Large intestine (tissue), 12 donors: ENCODE measurements at places on chromosomes 5 and 9. TPM values are rescaled to one million over a fixed set of nuclear protein-coding genes. Genes with fewer than 3 reads are reported as not detected.
A peak's percentile ranks its signal among the peaks of the same experiment; 100 is the strongest.

The TRIM36 gene
- polyA plus RNA-seq: 2.6 TPM

The TSSK1B gene
- polyA plus RNA-seq: not detected

- H3K27me3 ChIP-seq: no peaks in the 10 kb centered on the region
- H3K4me1 ChIP-seq: no peaks in the 10 kb centered on the region
- no peak overlapping the region for H3K27ac ChIP-seq
- no peak for DNase-seq
- H3K36me3 ChIP-seq: no peaks in the 10 kb centered on the region
Observed at GRCh38 chr5:66415208-66415607, 181.0 kb upstream of the MAST4 start.

DNA sequence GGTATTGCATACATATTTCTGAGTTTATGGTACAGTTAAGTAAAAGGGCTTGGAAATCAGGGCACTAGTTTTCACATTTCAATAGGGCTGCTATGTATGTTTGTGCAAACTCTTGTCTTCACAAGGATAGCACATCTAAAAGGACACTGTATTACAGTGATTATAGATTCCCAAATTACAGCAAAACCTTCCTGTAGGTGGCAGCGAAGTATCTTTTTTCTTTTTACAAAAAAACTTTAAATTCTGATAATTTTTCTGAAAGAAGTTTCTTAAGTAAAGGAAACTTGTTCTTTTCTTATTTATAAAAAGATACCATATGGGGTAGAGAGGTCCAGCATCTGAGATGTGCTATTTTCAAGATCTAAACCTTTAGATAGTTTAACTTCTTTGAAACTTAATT, 337.8 kb downstream of the PTPRD start:
- H3K36me3 ChIP-seq: no peaks in the 10 kb centered on the region
- no peaks in the 10 kb centered on the region for H3K27me3 ChIP-seq
- DNase-seq: no peak
- no peak overlapping the region for H3K4me3 ChIP-seq
- H3K27ac ChIP-seq: no peak overlapping the region

- no peaks in the 10 kb centered on the region for H3K36me3 ChIP-seq
- no peaks in the 10 kb centered on the region for H3K27me3 ChIP-seq
- no peak overlapping the region for H3K27ac ChIP-seq
- H3K4me3 ChIP-seq: no peak overlapping the region
- no peaks in the 10 kb centered on the region for H3K4me1 ChIP-seq
- no peak for DNase-seq
Observed at GRCh38 chr9:102507044-102507687, 488.0 kb upstream of the CYLC2 start.

GRCh38 chr9:7560669-7561305, 238.8 kb downstream of the DMAC1 start:
- H3K36me3 ChIP-seq: no peaks in the 10 kb centered on the region
- no peaks in the 10 kb centered on the region for H3K4me1 ChIP-seq
- DNase-seq: peak; percentile 10
- no peaks in the 10 kb centered on the region for H3K27me3 ChIP-seq
- H3K4me3 ChIP-seq: no peak overlapping the region

GRCh38 chr9:134962065-134962972, 44.6 kb upstream of the FCN1 start:
- H3K4me3 ChIP-seq: no peak overlapping the region
- H3K27ac ChIP-seq: no peak overlapping the region
- no peaks in the 10 kb centered on the region for H3K36me3 ChIP-seq
- H3K4me1 ChIP-seq: no peaks in the 10 kb centered on the region

DNA sequence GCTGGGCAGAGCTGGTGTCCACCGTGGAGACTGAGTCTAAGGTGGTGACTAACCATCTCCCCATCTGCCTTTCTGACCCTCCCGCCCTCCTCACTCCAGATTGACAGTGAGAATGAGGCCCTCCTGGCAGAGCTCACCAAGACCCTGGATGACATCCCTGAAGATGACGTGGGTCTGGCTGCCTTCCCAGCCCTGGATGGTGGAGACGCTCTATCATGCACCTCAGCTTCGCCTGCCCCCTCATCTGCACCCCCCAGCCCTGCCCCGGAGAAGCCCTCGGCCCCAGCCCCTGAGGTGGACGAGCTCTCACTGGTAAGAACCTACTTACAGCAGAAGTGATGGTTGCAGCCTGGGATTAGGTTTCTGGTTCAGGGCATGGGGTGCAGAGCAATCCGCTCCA, 96.5 kb downstream of the PPARGC1B start:
- no peak overlapping the region for H3K27ac ChIP-seq
- H3K36me3 ChIP-seq: peaks cover 25% of the 10 kb centered on the region
- H3K27me3 ChIP-seq: no peaks in the 10 kb centered on the region
- H3K4me3 ChIP-seq: no peak overlapping the region
- peaks cover 3% of the 10 kb centered on the region for H3K4me1 ChIP-seq

- no peaks in the 10 kb centered on the region for H3K36me3 ChIP-seq
- no peaks in the 10 kb centered on the region for H3K4me1 ChIP-seq
- H3K27ac ChIP-seq: peak overlapping the region; percentile 36
- H3K27me3 ChIP-seq: no peaks in the 10 kb centered on the region
- peak; percentile 38 for DNase-seq
Observed at GRCh38 chr9:87119328-87119881, 172.1 kb upstream of the GAS1 start.

GRCh38 chr9:27540502-27540901, 10.9 kb upstream of the MOB3B start:
- peaks cover under 1% of the 10 kb centered on the region for H3K36me3 ChIP-seq
- H3K27me3 ChIP-seq: no peaks in the 10 kb centered on the region
- H3K27ac ChIP-seq: no peak overlapping the region
- DNase-seq: no peak
- no peak overlapping the region for H3K4me3 ChIP-seq
- H3K4me1 ChIP-seq: peaks cover 19% of the 10 kb centered on the region

- H3K4me1 ChIP-seq: peaks cover 48% of the 10 kb centered on the region
- H3K27me3 ChIP-seq: no peaks in the 10 kb centered on the region
Observed at GRCh38 chr9:136117291-136117915, 1.3 kb downstream of the TMEM250 start.

DNA sequence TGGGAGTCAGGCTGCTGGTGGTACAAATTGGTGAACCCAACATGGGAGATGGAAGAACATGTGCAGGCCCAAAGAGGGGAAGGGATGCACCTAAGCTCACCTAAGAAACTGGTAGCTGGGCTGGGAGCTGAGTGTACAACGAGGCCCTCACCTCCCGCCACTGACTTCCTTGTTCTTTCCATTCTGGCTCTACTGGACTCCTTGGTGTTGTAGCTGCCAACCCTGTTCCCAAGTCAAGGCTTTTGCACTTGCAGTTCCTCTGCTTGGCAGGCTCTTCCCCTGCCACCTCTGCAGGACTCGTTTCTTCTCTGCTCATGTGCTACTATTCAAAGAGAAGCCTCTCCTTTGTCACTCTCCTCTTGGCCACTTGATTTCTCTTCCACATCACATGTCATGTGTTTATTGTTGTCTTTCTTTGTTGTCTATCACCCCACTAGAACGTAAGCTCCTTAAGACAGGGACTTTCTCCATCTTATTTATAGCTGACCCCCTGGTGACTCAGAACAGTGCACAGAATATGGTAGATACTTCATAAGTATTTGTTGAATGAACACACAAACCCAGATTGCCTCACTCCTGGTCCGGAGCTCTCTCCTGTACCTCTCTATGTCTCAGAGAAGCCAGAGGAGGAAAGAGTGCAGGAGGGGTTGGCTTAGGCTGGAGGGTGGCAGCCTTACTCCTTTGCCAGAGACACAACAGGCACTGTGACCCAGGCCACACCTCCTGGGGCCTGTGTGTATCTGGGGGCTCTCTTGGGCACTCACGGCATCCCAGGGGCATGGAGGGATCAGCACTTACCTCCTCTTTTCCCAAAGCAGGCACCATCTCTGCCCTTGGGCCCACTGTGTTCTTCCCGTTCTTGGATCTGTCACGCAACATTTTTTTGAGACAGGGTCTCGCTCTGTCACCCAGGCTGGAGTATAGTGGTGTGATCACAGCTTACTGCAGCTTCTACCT, 5.2 kb upstream of the SPINK4 start:
- H3K4me3 ChIP-seq: no peak overlapping the region
- no peaks in the 10 kb centered on the region for H3K27me3 ChIP-seq
- H3K4me1 ChIP-seq: peaks cover 21% of the 10 kb centered on the region
- H3K27ac ChIP-seq: no peak overlapping the region
- no peak for DNase-seq
- no peaks in the 10 kb centered on the region for H3K36me3 ChIP-seq
